NCI-H1930 (cell line): ENCODE measurements at places on chromosomes 5 and 9.

DNA sequence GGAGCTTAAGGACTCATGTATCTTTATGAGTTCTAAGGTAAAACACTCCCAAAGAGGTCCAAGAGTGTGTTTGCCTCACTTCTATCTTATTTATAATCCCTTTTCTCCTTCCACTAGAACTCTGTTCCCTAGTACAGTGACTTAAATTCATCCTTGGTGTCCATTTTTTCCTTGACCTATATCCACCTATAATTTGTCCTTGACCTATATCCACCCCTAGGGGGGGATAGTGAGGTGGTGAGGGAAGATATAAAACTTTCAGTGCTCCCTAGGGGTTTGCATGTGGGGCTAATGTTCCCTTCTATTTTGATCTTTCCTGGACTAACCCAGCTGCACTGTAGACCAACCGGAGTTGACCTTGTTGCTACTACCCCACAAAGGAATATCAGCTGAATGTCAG is 83.5 kb upstream of the GNAQ start:
- no peak for DNase-seq

DNA sequence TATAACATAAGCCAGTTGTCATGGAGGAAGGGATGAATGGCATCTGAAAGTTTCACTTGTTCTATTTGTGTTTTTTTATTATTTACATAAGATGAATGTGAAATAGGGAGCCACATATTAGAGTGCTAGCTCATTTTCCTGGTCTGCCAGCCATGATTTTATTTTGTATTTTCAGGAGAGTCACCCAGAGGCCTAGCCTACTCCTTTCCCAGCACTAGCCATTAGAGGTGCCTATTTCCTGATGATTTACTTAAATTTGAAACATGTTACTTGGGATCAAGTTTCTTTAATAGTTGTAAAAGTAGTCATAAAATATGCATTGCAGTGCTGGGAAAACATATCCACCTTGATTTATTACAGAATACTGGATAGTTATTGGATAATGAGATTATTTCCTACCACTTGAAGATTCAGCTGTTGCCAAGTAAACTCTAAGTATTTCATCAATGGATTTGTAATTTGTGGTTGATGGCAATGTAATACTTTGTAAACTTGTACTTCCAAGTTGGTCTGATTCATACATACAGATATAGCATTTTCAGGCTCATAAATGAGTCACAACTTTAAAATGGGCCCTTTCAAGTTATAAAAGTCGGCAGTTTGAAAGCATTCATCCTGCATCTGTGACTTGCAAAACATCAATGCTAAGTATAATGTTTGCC is 50.8 kb downstream of the KCNN2 start:
- no peak for DNase-seq

DNA sequence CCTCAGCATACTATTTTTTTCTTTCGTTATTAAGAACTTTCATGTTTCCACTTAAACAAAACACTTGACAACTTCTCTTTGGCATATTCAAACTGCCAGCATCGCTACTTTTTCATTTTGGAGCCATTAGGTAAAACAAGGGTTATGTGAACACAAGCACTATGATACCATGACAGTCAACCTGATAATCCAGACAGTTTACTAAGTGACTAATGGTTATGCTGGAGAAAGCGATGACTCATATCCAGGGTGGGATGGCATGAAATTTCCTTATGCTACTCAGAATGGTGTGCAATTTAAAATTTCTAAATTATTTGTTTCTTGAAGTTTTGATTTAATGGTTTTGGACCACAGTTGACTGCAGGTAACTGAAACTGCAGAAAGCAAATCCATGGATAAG is 29.9 kb upstream of the PRSS3 start:
- DNase-seq: no peak

GRCh38 chr5:62258654-62259053 is 47.4 kb upstream of the KIF2A start:
- no peak for DNase-seq

- no peak for DNase-seq
These were observed 15.1 kb downstream of the FGF1 start for GRCh38 chr5:142670804-142671203.

DNA sequence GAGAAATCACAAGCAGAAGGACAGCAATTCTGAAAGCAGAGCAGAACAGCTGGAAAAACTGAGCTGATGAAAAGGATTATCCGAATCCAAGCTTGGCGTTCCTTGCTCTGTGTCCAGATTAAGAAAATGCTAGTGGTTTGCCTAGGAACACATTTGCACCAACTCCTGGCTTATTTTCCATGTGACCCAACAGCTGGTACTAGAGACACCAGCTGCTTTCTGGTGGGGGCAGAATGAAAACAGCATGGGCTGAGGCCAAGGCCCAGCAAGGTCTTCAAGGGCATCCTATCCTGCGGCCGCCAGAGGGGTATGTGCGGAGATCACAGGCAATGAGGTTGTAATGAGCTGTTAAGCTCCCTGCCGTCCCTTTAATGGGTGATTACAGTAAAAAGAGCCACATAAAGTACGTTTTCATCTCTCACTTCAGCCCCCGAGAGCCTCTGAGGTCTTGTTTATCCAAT is 131.5 kb downstream of the DOCK8 start:
- no peak for DNase-seq

DNA sequence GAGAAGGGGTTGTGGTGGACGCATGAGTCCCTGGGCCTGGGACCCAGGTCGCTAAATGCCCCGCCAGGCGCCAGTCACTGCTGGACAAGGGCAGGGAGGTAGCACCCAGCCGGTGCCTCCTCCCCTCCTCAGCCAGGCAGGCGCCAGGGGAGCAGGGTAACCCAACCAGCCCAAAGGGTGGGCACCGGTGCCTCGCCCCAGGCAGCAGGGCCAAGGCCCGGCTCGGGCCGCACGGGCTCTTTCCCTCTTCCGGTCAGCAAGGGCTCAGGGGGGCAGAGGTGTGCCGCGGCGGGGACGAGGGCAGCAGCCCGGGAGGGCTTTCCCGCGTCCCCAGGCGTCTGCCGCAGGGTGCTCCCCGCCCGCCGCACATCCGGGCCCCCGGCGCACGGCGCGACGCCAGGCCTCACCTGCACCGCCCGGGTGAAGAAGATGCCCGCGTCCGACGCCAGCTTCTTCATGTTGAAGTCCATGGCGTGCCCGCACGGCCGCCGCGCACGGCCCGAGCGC is 393 bp downstream of the SH3GLB2 start:
- DNase-seq: peak; percentile 73

DNA sequence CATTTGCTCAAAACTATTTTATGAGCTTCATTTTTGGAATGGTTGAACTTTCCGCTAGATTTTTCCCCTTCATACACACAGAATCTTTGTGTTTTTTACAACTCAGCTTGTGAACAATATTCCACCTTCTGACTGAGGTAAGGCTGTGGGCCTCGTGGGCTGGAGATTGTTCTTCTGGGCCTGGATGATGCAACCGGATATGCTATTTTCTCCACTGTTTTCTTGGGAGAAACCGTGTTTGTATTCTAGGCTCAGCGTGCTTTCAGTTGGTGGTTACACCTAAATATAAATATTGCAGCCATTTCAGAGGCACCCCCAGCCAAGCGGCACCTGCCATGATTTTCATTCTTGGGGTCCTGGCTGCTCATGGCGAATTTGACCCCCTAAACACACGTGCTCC is 55.2 kb downstream of the IRX1 start:
- DNase-seq: no peak

GRCh38 chr9:104279535-104280177 is 185.5 kb downstream of the SMC2 start:
- DNase-seq: no peak

DNA sequence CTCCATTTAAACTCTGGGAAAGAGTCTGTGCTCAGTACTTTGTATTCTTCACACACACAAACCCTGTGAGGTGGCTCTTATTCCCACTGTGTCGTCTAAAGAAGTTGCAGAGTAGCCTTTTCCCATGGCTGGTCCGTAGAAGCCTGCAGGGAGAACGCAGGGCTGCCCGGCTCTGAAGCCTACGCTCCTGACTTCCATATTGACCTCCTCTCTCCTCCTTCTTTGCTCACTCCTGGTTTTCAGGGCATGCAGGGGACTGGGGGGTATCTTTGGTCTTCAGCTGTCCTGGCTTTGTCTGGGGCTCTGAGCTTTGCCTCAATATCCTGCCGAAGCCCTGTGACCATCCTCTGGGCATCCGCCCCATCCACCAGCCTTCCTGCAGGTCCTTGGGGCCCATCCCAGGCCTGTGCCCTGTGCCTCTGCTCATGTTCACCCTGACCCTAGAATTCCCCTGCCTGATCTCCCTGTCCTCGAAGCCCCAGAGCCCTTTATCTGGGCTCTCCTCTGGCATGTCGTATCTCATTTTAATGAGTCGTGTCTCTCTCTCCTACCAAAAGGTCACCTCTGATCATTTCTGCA is 83.8 kb upstream of the FSTL4 start:
- no peak for DNase-seq

DNA sequence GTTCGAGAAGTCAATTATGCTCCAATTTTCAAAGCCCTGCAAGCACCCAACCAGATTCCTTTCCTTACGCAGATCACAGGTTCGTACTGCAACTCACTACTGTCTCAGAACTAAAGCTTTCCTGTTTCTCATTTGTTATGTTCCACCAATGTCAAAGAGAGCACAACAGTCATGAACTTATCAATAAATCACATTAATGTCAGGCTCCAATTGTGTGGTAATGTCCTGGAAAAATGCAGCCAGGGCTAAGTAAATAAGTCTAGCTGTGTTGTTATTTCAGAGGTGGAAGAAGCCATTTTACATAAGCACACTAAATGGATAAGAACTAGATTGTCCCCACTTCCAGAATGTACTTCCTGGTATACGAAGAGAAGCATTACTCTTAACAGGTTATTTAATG is 488.6 kb upstream of the PTGER4 start:
- no peak for DNase-seq

GRCh38 chr9:6564360-6564759 is 81.2 kb downstream of the GLDC start:
- no peak for DNase-seq

GRCh38 chr5:10733426-10733825 is 27.6 kb downstream of the DAP start:
- no peak for DNase-seq

DNA sequence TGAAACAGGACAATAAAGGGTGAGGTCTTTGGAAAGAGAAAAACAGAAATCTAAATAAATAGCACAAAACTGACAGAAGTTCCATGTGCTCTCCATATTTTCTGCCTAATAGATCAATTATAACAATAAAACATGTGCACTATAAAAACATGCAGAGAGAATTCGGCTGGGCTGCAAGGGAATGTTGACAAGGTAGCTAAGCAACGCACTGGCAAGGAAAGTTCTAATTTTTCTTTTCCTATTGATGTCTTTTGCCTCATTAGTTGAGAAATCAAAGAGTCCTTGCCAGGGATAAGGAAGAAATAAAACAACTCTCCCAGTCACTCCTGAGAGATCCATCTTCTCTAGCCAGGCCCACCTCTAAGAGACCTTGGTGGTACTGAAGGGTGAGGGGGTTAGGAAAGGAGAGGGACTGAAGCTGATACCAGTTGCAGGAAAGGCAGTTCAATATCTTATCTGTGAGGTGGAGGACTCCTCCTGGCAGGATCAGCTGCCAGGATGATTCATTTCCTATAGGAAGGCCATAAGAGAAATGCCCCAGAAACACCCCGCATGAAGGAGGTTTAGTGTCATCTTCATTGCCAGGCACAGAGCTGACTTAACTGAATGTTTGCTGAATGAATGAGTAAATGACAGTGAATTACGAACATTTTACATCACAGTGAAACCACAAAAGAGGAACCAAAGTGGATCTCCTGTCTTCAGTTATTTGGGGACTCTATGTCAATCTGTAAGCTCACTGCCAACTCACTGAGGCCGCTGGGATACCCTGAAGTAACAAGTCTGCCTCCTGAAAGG is 63.7 kb upstream of the IFNK start:
- no peak for DNase-seq

DNA sequence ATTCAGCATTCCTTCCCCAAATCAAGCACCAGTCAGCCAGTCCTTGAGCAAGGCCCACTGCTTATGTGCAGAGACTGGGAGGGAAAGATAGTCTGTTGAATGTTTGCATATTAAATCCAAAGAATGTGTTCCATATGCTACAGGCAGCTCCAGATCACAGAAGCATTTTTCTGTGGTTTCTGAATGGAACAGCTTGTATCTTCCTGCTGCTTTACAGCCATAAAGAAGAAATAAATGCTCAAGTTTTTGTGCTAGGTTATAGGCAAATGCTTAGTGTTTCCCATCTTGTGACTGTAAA is 310.3 kb downstream of the TRIM36 start:
- no peak for DNase-seq

- DNase-seq: no peak
These were observed 58.5 kb downstream of the ZNF462 start for GRCh38 chr9:106921341-106921899.

DNA sequence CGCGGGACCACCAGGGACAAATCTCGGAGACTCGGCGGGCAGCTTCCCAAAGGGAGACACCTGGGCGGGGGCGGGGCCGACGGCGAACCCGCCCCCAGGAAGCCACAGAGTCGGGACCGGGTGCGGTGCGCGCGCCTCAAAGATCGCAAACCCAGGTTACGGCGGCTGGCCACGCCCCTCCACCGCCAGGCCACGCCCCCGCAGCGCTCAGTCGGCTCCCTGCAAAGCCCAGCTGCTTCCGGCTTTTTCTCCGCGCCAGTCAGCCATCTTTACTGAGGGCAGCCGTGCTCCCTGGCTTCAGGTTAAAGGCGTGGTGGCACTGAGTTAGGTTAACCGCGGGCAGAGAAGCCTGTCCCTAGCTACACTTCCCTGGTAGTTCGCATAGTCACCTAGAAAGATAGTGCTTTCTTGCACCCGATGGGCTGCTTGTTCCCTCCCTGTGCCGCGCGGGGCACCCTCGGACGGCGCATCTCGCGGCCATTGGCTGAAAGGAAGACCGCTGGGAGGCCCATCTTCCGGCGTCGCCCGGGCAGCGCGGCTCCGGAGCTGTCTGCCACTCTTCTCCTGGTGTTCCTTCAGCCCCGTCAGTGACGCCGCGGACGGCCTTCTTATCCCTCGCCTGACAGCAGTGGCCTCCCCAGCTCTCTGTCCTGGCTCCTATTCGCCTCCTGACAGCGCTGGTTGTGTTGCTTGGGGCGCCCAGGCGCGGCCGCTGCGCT is at the start of gene TBC1D2:
Gene TBC1D2 (minus strand): TSS at position 72 of the 719 bp plus-strand sequence. CDS start 108 bp downstream, outside the sequence.
- peak; percentile 82 for DNase-seq

- DNase-seq: no peak
These were observed 114.4 kb downstream of the SLC12A2 start for GRCh38 chr5:128197896-128198522.

- no peak for DNase-seq
These were observed 2.9 kb downstream of the BARX1 start for GRCh38 chr9:93952119-93952783.
